Renal cortical epithelial cell (primary cell): ENCODE measurements at places on chromosomes 7 and 10.

- DNase-seq = no peak
Measured at GRCh38 chr10:128150561-128150960, 24.3 kb upstream of the MKI67 start.

DNA sequence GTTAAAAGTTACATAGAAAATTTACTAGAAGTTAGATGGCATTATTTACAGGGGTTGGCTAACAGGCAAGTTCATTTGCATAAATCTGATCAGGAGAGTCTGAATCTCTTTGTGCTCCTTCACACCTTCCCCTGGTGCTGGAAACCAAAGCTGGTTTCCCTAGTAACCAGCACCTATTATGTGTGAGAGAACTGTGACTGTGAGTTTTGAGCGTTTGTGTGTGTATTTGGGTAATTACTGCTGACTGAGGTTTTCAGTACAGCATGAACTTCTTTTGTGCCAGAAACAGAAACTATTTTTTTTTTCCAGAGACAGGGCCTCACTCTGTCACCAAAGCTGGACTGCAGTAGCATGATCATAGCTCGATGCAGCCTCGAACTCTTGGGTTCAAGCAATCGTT is 10.3 kb upstream of the IFIT1B start:
- DNase-seq = peak; percentile 85

DNA sequence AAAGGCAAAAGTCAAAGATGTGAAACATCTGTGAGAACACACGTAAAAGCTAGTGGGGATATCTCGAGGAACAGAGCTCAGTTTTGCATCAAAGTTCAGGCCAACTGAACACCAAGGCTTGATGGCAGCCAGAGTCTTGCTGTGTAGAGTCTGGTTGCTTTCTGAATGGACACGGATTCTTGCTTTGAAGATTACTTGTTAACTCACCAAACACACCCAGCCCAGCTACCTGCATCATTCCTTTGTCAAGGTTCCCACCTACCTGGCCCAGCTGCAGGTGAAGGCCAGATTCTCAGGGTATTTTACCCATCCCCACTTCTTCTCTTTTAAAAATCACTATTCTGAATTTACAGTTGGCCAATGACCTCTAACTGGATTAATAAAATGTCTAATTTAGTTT is 174.4 kb upstream of the PHYHIPL start:
- DNase-seq = no peak

DNA sequence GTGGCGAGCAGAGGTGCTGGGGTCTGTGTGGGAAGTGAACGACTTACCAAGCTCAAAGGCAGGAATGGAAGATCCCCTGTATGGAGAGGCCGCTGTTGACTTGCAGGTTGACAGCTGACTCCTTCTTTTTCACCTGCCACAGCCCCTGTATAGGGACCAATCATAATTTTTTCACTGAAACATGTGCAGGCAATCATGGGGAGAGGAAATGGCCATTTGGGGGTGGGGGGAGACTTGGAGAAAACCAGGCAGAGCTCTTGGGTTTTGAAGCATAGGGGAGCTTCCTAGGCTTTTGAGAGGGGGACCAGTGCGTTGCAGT is 101.4 kb downstream of the WDR37 start:
- DNase-seq = no peak
